CD8-positive, alpha-beta memory T cell (primary cell): ENCODE measurements at places on chromosomes 5 and 9. TPM values are rescaled to one million over a fixed set of nuclear protein-coding genes. Genes with fewer than 3 reads are reported as not detected.

Gene NUTM2G
- total RNA-seq = not detected

Gene ANKRD34B
- not detected for total RNA-seq

Gene MAMDC2
- total RNA-seq = not detected

Gene ITGA1
- total RNA-seq = 21.9 TPM

Gene SSNA1
- 114 TPM for total RNA-seq
